ENCODE measurements at places on chromosomes 12 and 14.

GRCh38 chr12:5220835-5221234 is 177.2 kb downstream of the KCNA5 start:
- no peak for DNase-seq

GRCh38 chr14:102810523-102810922 is 33.3 kb downstream of the TRAF3 start:
- DNase-seq: no peak

DNA sequence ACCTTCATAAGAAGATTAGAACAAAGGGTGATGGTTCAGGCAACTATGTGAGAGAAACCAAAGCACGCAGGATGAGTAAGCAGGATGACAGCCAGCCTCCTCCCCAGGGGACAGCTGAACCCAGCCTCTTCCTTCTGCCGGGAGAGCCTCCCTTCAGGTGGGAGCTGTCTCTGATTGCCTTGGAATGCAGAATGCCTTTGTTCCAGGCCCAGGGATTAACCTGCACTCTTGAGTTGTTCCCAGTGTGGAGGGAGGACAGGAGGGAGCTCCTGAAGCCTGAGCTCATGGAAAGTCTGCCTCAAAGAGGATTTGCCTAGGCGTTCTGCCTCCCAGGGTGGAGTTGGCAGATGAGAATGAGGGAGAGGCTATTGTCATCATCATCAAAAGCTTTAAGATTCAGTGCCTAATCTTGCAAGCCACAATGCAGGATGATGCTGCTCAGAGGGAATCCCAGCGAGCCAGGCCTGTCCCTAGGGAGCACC is 3.6 kb upstream of the KRT6A start:
- no peak for DNase-seq

DNA sequence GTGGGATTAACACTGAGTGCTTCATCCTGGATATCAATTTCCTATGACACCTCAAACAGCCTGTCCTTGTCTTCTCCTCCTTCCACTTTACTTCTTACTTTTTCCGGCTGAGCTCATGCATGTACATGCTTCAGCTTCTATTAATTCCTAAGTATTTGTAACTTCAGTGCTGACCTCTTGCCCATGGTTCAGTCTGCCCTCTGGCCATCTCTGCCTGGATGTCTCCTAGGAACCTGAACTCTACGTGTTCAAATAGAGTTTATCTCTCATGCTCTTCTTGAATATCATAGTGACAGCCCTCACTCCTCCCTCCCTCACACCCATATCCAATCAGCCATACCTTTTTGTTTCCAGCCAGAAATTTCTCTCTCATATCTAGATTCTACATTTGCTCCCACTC is 141.6 kb downstream of the ATP23 start:
- DNase-seq: no peak

DNA sequence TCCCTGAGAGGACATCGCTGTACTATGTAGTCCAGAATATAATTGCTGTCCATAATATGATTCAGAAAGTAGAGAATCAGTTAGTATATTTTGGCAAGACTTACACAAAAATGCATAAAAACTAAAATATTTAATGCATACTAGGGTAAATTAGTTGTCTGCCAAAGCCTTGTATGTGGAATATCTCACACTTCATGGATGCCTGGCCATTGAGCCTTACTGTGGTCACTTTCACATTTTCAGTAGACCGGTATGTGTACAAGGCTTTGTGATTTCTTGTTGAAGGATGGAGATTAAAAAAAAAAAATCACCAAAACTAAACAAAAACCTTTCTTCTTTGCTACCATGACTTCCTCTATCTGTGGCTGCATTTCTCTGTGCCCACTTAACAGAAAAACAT is 197.3 kb upstream of the DDHD1 start:
- DNase-seq: no peak

DNA sequence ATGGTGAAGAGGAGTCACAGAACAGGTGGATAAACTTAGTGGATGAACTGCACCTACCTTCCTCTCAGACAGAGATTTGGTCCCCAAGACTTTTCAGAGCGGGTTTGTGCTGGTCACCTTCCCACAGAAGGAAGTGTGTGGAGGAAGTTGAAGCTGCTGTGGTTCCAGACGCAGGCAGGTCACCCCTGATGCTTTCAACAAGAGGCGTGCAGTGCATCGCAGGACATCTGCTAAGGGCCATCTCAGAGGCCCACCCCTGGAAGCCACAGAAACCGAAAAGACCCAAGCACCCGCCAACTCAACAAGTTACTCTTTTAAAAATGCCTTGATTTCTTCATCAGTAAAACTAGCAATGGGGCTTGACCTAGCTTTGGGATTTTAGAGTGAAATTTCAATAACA is 1.0 kb upstream of the GPX2 start:
- no peak for DNase-seq
